GM23248 (cell line): ENCODE measurements at places on chromosomes 3 and 15.

GRCh38 chr3:111143-112069 lies 85.2 kb upstream of the CHL1 start:
- DNase-seq = no peak

GRCh38 chr3:126454025-126454424 lies 21.7 kb downstream of the ZXDC start:
- DNase-seq = no peak

DNA sequence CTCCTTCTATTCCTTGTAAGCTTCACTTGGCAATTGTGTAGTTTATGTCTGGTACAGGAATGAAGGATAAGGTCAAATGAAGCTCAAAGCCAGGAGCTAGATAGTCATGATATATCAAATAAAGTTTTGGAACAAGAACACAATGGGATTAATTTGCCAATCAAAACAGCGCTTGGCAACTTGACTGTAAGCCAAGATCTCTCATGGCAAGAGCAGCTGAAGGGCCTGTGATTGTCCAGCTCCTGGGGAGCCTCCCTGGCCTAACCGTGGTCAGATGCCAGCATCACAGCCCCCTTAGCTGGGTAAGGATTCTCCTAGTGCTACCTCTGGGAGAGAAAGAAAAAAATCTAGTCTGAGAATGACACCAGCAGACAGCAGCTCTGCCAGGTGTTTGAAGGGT lies 97.2 kb downstream of the LIPC start:
- no peak for DNase-seq

DNA sequence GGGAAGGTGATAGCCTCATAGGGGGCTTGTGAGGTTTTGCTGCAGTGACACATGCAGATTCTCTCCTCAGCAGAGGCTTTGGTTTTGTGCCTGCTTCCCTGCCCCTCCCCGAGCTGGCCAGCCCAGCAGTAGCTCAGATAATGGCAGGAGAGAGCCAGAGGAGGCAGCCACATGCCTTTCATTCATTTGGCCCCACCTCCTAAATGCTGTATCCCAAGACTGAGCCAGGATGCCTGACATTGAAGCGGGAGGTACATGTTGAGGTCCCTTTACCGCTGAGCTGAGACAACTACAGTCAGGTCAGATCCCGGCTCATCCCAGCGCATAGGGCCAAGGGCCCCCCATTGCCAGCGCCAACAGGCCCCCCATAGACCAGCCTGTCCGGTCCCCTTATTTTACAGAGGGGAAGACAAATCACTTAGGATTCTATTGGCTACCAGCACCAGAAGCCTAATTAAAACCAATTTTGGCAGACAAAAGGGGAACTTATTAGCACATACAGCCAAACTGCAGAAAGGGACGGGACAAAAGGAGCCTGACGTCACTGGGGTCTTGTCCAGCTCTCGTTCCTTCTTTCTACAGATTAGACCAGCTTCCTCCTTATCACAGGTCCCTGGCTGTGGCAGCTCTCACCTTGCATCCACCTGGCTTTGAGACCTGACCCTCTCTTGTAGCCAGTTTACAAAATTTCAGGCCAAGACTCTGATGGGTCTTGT lies 12.1 kb upstream of the POLG start:
- no peak for DNase-seq

DNA sequence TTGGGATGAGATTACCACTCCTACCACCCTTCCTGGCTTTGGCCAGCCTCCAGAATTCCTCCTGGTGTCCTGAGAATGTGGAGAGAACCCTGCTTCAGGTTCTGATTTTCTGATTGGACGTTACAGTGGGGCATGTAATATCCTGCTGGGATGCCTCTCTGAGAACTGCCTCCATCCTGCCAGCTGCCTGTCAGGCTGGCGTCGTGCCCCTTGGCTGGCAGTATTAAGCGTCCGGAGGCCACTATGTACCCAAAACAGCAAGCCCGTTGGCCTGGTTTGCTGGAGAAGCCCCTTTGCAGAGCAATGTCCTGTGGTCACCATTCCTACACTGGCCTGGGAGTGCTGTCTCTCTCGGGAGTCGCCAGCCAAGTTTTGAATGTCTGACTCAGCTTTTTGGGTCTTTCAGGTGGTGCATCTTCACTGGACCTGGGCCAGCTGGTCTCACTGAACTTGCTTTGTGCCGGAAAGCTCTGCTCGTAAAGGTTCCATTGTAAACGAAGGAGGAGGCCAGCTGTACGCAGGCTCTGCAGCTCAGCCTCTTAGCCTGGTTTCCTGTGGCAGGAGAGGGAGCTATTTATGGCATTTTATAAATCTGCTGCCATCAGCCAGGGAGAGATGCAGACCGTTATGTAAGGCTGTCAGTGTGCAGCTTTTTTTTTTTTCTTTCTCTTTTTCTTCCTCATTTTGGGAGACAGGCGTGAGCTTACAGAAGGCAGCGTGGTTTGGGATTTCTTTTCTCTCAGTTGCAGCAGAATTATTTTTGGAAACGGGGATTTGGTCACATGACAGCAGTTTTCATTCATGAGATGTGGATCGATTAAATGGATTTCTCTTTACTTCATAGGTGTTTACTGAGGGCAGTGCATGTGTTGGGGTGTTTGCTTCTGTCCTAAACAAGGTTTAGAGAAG lies 19.0 kb upstream of the TRAK1 start:
- peak; percentile 80 for DNase-seq

GRCh38 chr3:101838691-101839090 lies 10.6 kb upstream of the NFKBIZ start:
- no peak for DNase-seq

DNA sequence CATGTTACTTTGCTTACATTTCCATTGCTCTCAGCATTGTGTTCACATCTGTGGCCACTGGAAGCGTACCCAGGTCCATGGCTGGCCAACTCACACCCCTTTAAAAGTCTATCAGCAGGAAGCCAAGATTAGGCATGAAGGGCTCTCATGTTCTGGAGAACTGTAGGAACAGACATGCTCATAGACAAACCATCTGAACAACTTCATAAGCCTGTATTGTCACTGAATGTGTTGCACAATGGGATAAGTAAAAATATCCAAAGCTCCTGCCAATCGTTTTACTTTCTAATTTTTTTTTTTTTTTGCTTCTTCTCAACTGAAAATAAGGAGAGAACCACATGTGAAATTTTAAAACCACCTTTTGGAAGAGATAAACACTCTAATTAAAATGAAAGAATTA lies 6.4 kb downstream of the RPLP1 start:
- peak; percentile 27 for DNase-seq

DNA sequence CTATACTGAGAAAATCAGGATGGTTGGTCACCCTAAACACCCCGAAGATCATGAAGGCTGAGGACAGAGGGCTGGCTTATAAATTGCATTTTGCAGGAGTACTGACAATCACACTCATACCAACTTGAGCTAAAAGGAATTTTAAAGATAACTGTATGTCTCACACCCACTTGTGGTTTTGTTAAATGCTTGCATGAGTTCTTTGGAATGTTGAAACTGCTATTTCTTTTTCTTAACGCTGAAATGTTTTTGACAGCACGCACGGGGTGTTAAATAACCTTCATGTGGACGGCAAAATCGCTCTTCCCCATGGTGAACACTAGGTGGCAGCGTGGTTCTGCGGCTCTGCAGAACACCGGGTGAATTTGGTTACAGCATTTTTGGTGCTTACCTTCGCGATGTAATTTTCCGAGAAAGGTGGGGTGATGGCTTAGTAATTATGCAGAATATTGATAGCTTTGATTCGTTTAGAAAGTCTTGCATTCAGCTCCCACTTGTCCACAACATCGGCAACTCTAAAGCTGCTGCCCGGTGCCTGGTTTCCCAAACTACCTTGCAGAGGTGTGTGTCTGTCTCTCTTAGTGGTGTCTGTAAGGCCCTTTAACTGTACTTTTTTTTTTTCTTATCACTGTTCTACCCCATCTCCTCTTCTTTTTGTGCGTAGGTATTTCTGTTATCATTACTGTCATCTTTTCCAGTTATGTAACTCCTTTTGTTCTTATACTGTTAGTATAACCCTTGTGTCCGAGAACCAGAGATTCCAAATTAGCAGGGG lies 51.7 kb downstream of the ARNT2 start:
- DNase-seq = peak; percentile 96

DNA sequence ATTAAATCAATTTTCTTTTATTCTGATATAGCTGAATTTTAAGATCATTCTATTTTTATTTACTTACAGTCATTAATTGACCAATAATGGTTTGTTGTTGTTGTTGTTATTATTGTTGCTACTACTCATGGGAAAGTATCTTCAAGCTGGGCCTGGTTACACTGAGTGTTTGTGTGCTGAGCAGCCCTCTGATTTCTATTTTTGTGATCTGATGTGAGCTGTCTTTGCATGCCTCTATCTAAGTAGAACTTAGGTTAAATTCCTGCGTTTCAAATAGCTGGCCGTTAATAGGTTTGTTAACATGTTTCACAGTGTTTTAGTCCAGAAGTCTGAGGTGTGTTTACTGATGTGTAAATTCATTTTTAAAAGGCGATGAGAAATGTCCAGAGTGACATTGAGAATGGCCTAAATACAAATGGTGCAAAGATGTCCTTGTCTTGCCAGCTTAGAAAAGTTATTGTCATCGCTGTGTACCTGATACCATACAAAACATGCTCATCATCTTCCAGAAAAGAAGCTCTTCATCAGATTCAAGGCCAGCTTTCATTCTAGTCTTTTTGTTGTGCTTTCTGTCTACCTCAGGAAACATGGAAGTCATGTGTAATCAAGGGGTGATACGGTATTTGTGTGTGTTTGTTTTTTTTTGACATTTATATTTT lies 15.8 kb downstream of the ARIH2 start:
- no peak for DNase-seq

DNA sequence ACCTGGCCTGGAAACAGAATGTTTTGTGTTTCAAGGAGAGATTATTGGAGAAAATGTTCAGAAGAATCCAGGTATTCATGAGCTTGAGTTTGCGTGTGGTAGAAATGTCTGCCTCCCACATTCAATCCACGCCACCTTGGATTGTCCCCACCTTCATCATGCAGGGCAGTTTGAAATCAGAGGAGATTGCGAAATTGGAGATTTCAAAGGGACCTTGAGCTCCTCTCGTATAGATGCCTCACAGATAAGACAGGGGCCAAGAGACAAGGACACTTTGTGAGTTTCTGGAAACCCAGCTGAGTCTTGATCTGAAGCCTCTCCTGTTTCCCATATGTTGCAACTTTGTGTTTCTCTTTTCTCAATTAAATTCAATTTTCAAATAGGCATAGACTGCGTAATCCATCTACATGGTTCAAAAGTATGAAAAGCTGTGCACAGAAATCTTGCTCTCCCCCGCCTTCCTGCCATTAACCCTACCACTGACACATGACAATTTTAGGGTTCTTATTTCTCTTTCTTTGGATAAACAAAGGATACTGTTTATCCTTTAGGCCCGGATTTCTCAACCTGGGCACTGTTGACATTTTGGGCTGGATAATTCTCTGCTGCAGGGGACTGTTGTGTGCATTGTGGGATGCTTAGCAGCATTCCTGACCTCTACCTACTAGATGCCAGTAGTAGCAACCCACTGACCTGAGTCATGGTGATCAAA lies 53.8 kb downstream of the CMTM8 start:
- DNase-seq = no peak

DNA sequence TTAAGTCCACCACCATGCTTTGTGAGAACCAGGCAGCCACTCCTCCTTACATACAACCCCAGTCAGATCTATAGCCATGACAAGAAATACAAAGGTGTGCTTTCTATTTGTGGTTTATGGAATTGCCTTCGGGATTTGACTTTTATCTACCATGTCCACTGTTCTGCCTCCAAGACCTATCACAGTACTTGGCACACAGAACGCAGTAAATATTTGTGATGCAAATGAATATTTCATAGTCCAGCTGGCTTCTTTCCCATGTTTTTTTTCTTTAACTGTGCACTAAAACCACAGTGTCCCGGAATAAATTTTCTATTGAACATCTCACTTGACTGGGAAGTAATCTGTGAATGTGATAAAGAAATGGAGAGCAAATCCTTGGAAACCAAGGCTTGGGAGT lies 314.7 kb downstream of the RORA start:
- no peak for DNase-seq

- DNase-seq = no peak
Measured at GRCh38 chr3:198030726-198031125, 70.7 kb downstream of the LMLN start.

DNA sequence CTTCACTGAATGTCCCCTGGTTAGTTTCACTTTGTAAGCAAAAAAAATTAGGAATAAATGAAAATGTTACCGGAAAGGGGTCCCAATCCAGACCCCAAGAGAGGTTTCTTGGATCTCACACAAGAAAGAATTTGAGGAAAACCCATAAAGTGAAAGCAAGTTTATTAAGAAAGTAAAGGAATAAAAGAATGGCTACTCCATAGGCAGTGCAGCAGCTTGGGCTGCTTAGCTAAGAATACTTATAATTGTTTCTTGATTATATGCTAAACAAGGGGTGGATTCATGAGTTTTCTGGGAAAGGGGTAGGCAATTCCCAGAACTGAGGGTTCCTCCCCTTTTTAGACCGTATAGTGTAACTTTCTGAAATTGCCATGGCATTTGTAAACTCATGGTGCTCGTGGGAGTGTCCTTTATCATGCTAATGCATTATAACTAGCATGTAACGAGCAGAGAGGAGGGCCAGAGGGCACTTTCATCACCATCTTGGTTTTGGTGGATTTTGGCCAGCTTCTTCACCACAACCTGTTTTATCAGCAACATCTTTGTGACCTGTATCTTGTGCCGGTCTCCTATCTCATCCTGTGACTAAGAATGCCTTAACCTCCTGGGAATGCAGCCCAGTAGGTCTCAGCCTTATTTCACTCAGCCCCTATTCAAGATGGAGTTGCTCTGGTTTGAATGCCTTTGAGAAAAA lies 41.0 kb upstream of the CMSS1 start:
- no peak for DNase-seq

- no peak for DNase-seq
Measured at GRCh38 chr3:111332488-111333080, 209.4 kb upstream of the CD96 start.

- no peak for DNase-seq
Measured at GRCh38 chr3:134598763-134599545, 51.9 kb downstream of the KY start.

DNA sequence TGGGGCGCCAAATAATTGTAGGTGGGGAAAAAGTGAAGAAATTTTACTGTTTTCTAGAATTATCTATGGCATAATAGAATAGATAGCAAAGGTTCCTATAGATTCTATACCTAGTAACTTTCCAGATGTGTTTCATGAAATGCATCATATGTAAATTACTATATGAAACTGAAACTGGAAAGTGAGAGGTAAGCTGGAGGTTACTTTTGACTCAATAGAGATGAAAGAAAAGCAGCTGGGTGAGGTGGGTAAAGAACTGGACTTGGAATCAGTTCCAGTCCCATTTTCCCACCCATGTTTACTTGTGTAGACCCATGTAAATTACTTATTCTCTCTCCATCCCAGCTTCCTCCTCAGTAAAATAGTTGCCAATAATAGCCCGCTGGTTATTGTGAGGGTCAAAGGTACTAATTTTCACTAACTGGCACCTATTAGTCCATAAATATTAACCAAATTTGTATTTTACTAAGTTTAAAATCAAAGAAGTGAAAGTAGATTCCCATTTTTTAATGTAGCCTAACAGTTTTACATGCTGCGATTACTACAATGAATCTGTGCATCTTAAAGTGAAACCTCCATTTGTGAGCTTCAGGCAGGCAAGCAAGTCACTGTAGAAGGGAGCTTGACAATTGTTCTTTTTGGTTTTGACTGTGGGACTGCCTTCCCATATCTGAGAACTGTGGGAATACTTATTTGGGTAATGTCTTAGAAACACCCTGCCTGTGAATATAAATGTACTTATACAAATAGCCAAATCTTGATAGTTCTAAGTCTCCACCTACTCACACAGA lies 312.1 kb downstream of the SLC9A9 start:
- peak; percentile 23 for DNase-seq

GRCh38 chr3:11774296-11774877 lies 72.3 kb downstream of the TAMM41 start:
- peak; percentile 56 for DNase-seq
